ENCODE measurements at places on chromosomes 16 and 17.
A peak's percentile ranks its signal among the peaks of the same experiment; 100 is the strongest.

DNA sequence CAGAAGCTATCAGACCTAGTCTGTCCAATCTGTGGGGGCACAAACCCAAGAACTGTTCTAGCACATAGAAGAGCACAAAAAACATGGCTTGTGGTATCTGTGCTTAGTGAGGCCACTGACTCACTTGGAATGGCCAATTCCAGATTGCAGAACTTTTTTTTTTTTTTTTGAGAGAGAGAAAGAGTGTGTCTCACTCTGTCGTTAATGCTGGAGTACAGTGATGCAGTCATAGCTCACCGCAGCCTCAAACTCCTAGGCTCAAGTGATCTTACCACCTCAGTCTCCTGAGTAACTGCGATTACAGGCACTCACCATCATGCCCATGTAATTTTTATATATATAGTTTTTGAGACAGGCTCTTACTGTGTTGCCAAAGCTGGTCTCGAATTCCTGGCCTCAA lies 77.2 kb upstream of the CLEC3A start:
- DNase-seq: no peak

- no peak for DNase-seq
Measured at GRCh38 chr17:1156864-1157263, 22.9 kb downstream of the ABR start.

- DNase-seq: no peak
Measured at GRCh38 chr16:66264311-66265047, 102.0 kb upstream of the CDH5 start.

GRCh38 chr17:39981766-39982375 lies 1.3 kb downstream of the PSMD3 start:
- no peak for DNase-seq

GRCh38 chr16:84675423-84675822 lies 24.4 kb upstream of the USP10 start:
- no peak for DNase-seq

DNA sequence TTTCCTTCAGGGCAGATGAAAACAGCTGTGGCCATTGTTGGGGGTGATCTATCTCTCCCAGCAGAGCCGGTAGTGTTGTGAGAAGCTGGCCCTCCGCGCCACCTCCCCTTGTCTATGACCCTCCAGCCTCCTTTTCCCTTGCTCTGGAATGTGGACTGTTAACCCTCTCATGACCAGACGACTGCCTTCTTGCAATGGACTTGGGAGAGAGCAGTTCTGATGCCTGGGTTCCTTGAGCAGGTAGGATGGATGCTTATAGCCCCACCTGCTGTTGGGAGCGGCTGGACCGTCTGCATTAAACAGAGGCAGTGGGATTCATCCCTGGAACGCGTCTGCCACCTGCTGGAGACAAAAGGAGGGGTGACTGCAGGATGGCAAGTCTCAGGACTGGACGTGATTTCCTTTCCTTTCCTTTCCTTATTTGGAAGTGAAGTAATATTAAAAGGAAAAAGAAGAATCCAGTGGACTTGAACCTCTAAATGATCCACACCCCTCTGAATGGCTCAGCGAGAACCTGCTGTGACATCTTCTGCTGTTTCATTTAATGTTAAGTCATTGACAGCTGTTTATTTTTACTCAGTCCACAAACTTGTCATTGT lies 1.8 kb upstream of the SOST start:
- DNase-seq: peak; percentile 95

- DNase-seq: no peak
Measured at GRCh38 chr17:55219459-55219858, 45.3 kb upstream of the HLF start.

- DNase-seq: no peak
Measured at GRCh38 chr17:70588003-70588402, 418.7 kb downstream of the KCNJ2 start.

DNA sequence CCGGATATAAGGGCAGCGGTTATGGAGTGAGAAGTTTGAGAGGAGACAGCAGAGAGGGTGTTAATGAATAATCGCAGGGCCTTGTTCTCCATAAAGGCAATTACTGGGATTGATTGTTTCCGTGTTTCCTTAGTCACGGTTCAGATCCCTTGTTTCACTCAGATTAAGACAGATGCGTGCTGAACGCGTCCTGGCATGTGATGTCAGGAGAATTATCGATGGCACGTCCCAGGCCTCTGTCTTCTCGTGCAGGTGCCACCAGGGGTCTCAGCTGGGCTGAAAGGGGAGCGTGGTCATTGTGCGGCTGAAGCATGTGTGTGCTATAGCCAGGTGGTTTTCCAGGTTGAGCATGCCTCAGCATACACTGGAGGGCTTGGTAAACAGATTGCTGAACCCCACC lies 142.4 kb upstream of the NOL11 start:
- no peak for DNase-seq

GRCh38 chr17:31842195-31843069 lies 16.6 kb downstream of the COPRS start:
- peak; percentile 88 for DNase-seq

DNA sequence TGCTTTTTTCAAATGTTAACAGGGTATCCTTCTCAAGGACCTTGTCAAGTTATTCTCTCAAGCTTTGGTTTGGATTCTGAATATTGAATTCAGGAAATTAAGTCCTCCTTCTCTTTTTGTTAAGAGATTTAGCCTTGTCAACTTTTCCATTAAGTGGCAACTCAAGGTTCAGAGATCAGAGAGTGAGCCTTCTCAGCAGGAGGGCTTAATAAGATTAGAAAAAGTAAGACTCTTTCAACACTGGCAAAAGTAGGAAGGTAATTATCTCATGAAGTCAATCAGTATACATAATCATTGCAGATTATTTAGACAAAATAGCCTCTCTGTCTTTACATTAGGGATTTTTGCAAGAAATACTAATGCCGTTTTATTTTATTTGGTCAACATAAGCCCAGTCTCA lies 330.7 kb downstream of the KIF2B start:
- DNase-seq: peak; percentile 80

DNA sequence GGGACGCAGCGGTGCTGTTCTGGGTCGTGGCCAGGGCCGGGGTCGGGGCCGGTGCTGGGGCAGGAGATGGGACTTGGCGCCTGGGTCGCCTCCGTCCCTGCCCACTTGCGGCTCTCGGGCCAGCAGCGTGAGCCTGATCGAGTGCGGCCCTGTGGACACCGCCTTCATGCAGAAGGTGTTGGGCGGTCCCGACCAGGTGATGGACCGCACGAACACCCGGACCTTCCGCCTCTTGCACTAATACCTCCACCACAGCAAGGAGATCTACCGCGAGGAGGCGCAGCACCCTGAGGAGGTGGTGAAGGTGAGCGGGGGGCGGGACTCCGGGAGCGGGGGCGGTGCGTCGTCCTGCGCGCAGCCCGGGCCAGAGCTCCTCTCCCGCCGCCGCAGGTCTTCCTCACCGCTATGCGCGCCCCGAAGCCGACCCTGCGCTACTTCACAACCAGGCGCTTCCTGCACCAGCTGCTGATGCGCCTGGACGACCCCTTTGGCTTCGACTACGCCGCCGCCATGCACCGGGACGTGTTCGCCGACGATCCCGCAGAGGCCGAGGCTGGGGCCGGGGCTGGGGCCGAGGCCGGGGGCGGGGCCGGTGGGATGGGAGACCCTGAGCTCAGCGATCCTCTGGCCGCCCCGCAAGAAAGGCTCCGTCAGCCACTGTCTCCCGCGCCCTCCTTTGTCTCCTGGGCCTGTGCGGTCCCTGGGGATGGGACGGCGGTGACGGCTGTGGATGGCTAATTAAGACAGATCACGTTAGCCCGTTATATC lies 4.5 kb upstream of the HSD17B1 start:
- DNase-seq: peak; percentile 90

GRCh38 chr17:9363440-9364350 lies 211.9 kb downstream of the STX8 start:
- no peak for DNase-seq

GRCh38 chr16:55575496-55575895 lies 9.0 kb downstream of the CAPNS2 start:
- no peak for DNase-seq

DNA sequence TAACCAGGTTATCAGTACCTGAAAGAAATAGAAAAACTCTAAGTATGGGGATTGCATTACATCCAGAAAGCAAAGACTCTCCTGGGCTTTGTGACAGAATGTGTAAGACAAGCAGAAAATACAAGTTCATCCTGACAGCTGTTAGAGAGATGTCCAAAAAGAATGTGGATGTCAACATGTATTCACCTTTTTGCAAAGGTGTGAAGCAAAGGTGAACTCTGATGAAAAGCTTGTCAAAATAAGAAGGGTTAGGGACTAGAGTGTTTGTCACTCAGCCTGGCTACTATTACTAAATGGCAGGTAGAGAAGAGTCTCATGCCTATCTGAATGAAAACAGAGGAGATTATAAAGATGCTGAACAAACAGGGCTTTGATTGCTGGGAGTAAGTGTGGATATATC lies 527.6 kb upstream of the CA10 start:
- no peak for DNase-seq

DNA sequence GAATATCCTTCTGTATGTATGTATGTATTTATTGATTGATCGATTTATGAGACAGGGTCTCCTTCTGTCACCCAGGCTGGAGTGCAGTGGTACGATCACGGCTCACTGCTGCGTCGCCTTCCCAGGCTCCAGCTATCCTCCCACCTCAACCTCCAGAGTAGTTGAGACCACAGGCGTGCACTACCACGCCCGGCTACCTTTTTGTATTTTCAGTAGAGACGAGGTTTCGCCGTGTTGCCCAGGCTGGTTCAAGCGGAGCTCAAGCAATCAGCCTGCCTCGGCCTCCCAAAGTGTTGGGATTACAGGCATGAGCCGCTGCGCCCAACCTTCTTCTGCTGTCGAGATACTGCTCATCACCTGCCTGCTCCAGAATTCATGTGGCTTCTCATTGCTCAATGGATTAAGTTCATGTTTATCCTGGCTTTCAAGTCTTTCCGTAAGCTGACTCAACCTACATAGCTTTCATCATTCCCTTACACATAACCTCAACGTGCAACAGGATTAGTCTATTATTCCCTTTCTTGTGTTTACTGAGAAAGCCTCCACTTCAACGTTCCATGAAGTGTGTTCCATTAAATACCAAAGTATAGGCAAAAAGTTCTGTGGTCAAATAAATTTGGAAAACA lies 13.6 kb downstream of the TAC4 start:
- DNase-seq: no peak

DNA sequence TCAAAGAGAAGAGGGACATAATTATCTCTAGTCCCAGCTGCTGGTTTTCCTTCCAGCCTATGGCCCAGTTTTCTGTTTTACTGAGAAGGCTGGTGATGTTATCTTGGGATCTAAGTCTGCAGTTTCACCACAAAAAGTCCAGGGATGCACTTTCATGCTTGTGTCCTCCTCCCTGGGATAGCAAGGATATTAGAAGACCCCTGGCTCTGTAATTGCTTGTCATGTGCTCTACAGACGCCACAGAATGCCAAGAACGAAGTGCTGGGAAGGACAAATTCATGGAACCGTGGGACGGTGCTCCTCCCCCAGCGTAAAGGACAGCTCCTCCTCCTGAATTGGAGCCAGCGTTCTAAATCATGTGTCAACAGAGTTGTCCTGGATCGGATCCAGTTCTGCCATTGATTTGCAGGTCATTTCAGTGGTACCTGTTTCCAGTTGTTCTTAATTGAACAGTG lies 8.6 kb downstream of the MAPT start:
- no peak for DNase-seq

GRCh38 chr16:51404386-51404785 lies 253.3 kb upstream of the SALL1 start:
- no peak for DNase-seq

- DNase-seq: peak; percentile 54
Measured at GRCh38 chr17:79841369-79842135, 2.3 kb upstream of the CBX4 start.

All from neural progenitor cell (in vitro differentiated cells).